ENCODE measurements at places on chromosomes 2 and 18. TPM values are rescaled to one million over a fixed set of nuclear protein-coding genes. Genes with fewer than 3 reads are reported as not detected.

DNA sequence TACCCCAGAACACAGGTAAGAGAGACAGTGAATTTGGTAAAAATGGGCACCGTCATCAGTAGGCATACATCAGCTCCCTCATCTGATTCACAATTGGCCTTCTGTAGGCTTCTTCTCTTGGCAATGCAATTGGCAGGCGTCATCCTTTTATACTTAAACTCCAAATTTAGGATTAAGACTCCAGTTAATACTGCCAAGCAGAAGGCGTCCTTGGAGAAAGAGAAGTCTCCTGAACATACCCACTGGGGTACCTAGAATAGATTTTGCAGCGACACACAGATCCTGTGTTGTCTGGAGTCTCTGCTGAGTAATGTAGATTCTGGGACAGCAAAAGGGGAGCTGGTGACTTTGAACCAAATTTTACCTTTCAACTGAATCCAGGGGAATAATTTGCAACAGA, 592 bp upstream of the METAP1D start:
- DNase-seq, result no peak

DNA sequence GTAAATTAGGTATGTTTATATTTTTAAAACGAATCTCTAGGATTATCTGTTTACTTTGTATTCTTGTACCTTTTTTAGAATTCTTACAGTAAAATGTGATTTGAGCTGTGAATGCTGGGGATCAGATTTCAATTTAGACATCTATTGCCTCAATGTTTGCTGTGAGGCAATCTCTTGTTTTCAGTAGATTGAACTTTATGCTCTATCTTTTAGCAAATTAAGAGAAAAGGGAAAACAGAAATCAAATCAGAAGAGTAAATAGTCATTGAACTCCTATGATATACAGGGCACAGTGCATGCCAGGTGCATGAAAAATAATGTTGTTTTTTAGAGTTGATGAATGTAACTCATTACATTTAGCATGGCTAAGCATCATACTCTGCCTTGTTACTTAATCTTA, 39.5 kb downstream of the ZC3H6 start:
- DNase-seq, result no peak

- no peak for DNase-seq
Measured at GRCh38 chr18:31509571-31509970, 11.6 kb downstream of the DSG2 start.

DNA sequence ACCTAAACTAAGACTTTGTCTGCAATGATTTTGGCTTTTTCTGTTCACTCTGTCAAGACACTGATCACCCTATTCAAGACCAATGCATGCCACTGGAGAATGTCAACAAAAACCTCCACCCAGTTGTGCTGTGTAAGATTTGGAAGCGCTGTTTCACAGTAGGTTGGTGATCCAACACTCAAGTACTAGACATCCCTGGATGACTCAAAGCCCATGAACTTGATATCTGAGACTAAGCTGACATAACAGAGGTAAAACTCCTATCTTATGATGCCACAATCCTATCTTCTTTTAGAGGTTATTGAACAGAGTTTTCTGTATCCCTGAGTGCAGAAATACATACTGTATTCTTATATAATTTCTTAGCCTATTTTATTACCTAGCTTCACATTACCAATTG, 251.3 kb upstream of the ETAA1 start:
- no peak for DNase-seq

The PEX13 gene
- 29.7 TPM for total RNA-seq

The IL36B gene
- total RNA-seq, result not detected

- no peak for DNase-seq
Measured at GRCh38 chr2:198544461-198544860, 740.1 kb downstream of the PLCL1 start.

DNA sequence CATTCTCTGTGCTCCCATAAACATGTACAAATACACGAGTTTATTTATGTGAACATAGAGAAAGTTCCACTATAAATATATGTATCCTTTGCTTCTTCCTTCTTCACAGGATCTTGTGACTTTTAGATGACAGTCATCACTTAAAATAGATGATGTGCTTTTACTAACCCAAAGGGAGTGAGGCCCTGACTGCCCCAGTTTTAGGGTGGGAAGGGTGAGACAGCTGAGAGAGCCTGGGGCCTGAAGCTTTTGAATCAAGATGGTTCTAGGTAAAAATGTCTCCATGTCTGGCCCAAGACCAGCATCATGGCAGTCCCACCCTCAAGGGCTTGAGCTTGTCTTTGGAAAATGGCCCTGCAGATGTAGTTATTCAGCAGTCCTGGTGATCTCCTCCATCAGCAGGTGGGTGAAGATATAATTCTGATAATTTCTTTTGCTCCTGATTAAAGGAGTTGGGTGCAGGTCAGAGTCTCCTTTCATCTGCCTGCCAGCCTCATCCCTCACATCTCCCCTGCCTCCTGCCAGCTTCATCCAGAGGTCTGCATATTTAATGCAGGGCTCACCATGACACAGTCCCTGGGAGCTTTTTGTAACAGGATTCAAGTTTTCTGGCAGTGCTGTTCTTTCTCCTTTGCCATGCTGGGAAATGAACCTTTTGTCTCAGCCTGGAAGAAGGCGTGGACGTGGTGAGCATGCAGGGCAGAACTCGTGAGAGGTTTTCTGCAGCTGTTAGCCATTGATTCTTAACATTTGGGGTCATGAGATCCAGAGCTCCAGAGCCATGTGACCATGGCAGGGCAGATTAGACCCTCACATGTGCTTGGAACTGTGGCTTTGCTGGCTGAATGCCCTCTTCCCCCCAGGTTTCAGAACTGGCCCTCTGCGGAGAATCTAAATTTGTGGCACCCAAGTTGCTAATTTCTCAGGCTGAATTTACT, 2.7 kb downstream of the HRH4 start:
- DNase-seq, result no peak

- DNase-seq, result no peak
Measured at GRCh38 chr18:48319801-48320638, 89.2 kb downstream of the ZBTB7C start.

DNA sequence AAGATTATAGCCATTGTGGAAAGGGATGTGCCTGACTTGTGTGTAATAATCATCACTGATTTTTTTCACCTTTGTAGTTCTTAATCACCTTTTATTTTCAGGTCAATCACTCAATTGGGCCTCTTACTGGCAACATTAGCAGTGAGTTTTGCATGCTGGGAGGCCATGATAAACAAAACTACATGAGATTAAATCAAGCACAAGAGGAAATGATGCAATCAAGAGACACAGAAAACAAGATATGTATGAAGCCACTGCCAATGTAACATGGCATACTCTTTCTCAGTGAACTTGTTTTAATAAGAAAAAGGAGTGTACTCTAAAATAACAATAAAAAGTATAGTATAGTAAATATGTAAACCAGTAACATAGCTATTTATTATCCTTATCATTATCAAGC, 69.9 kb upstream of the FSIP2 start:
- DNase-seq, result no peak

DNA sequence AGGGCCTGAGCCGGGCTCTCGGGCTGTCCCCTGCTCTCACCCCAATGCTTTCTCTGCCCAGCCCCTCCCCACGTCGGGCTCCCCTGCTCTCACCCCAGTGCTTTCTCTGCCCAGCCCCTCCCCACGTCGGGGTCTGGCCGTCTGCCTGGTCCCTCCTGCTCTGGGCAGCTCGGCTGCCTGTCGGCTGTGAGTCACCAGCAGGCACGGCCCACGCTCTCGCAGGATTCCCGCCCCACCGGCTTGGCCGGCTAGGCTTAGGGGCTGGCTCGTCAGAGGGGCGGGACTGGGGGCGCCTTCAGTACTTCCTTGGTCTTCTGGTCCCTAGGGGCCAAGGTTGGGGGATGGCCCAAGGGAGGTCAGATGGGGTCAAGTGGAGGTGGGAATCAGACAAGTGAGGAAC, 3.3 kb downstream of the BOK start:
- no peak for DNase-seq

The ZNF521 gene
- total RNA-seq, result 442 TPM

DNA sequence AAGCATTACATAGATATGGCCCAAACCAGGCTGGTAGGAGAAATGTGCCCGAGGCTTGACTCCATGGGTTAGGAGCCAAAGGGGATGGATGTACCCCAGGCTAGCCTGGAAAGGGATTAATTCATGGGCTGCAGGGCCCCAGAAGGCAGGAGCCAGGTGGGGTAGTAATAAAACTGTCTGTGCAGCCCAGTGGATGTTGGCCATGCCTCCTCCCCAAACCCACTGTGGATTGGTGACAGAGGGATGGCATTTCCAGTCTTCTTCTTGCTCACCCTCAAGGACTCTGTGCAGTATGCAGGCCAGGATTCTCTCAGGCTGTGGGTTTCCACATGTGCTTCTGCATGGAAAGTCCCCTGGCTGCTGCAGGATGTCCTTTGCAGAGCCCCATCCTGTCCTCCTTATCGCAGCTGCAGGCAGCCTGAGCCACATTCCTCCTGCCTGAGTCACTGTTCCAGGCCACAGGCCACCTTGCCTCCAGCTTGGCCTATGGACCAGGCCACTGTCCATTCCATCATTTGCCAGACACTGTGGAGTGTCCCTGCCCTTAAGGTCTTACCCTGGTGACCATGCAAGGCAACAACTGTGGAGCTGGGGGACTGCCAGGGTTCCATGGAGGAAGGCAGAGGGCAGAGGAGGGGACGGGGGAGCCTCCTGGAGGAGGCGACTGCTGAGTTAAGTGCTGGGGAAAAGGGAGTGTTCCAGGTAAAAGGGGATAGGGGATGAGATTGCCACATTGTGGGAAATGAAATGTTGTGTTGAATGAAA, 38.9 kb downstream of the INO80C start:
- DNase-seq, result peak; percentile 82

GRCh38 chr2:64325852-64326577, 127.9 kb upstream of the LGALSL start:
- DNase-seq, result no peak

GRCh38 chr2:72130659-72131360, 16.9 kb downstream of the CYP26B1 start:
- DNase-seq, result peak; percentile 30

The CNDP1 gene
- total RNA-seq, result not detected

GRCh38 chr2:225471039-225471438, 71.5 kb downstream of the NYAP2 start:
- DNase-seq, result no peak

GRCh38 chr2:217273162-217273561, 413.3 kb upstream of the TNP1 start:
- DNase-seq, result no peak

DNA sequence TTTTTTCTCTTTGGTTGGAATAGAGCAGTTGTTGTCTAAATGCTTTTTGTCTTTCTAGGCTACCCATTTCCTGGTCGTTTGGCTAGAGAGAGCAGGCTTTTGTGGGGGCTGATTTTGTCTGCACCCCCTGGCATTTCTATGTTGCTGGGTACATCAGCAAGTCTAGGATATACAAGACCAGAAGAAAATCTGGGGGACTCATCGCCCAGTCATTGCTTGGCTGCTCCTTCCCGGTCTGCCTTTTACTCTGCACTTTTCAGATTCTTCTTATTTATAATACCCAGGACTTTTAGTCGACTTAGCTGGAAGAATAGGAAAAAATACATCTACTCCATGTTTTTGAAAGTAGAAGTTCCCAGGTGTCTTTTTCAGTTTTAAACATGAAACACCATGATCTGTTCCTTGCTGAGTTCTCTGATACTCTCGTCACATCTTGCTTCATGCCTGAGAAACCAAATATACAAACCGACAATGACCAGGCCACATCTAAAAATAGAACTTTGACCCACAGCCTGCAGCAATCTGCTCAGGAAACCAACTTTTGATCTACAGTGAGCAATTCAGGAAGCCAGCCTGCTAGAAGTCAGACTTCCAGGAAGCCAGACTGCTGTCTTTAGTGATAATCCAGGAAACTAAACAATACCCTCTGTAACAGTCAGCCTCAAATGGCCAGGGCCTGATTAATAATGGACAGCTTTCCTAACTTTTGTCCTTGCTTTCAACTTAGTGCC, 163.8 kb upstream of the MEX3C start:
- peak; percentile 82 for DNase-seq

DNA sequence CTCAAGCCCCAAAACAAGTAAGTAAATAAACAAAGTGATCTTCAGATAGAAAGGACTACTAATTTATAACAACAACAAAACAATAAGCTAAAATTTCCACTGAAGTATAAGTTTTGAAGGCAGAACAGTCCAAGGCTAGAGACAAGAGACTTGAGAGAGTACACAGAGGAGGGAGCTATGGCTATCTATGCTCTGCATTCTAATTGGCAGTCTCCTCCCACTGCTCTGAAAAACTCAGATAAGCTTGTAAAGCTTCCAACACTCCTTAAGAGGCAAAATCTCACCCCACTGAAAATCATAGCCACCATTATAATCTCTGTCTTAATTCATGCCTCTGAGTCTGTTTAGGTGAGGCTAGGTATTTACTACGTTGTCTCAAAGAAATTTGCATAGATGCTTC, 714.6 kb upstream of the LRATD1 start:
- DNase-seq, result no peak

Measured in cardiac muscle cell (in vitro differentiated cells and primary cell).